ENCODE measurements at places on chromosomes 13 and 19.
A peak's percentile ranks its signal among the peaks of the same experiment; 100 is the strongest.

DNA sequence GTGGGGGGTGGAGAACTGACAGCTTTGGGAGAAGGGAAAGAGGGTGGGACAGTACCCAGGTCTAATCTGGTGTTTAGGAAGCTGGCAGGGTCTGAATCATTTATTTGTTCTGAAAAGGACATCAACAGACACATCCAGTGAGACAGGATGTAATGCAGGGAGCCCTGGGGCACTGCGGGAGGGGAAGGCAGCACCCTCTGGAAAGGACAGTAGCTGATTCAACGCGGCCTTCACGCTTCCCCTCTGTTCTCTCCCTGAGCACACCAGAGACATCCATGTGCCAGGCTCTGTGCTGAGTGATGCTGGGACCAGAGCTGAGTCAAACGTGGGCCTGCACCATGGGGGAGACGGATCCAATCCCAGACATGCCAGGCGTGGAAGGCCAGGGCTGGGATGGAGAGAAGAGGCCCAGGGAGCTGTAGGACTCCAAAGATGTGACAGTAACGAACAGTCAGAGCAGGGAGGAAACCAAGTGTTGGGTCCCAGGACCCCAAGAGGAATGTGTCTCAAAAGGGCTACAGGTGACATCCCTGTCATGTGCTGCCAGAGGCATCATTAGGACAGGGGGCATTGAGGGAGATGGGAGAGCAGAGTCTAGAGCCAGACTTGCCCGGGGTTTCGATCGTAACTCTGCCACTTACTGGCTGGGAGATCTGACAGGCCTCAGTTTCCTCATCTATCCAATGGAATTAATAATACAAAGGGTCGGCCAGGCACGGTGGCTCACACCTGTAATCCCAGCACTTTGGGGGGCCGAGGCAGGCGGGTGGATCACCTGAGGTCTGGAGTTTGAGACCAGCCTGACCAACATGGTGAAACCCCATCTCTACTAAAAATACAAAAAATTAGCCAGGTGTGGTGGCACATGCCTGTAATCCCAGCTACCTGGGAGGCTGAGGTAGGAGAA lies 1.7 kb downstream of the ETFB start:
- no peak for DNase-seq

DNA sequence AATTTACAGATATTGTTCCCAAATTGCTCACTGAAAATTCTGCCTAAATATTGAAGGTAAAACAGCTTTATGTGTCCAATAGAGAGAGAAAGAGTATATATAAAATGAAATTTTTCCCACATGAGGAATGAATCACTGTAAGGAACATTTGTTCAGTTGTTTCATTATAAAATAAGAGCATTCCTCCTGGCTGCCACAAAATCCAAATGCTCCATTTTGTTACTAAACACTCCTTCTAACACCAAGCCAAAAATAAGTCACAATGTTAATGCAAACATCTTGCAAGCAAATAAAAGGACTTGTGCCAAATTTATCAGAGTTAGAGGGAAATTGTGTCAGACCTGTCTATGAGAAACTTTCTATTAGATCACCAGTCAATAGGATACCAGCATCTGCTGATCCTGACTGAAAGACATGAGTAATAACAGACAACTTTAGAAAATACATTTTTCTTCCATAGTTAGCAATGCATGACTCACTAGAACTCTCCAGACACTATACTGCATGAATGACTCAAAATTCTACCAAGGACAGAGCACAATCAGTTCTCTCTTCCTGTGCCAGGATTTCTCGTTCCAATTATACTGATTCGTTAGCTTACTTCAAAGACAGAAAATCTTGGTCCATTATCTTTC lies 83.5 kb upstream of the FNDC3A start:
- DNase-seq, result peak; percentile 89

DNA sequence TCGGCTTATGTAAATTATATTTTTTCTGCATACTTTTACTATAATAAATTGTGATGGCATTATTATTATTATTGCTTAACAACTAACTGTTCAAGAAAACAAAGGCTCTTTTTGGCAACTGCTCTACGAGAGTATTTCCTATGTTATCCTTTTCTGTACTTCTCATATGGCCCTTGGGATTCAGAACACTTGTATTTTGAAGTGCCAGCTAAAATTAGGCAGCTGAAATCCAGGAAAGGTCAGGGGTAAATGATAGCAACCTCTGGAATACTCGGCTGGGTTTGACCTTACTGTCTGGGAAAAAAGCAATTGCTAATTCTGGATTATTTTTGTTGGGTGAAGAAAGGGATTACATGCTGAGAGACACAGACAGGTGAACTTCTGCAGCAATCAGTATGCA lies 23.9 kb downstream of the EDNRB start:
- DNase-seq, result no peak

DNA sequence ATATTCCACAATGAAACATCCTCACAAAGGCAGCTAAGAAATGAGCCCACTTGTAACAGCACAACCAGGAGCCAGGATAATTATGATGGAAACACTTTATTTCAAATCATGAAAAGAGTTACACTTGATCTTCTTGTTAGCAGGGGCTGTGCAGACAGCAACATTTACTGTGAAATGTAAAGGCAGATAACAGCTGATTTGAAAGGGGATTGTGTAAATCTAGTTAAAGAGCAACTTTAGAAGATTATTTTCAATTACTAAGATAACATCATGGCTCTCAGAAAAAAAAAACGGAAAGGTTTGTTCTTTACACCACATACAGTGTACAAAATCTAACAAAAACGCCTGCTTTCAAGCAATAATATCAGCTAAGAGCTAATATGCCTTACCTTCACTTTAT lies 22.4 kb downstream of the ENOX1 start:
- no peak for DNase-seq

- no peak for DNase-seq
These were observed 1183.9 kb downstream of the DIAPH3 start for GRCh38 chr13:58979851-58980250.
